Activated CD4-positive, alpha-beta T cell treated with anti-CD3 and anti-CD28 coated beads, Interleukin-2, amount 10 ng/mL, durations not matched to agents 7 days and 5 days (primary cell): ENCODE measurements at places on chromosomes 1 and 21.

DNA sequence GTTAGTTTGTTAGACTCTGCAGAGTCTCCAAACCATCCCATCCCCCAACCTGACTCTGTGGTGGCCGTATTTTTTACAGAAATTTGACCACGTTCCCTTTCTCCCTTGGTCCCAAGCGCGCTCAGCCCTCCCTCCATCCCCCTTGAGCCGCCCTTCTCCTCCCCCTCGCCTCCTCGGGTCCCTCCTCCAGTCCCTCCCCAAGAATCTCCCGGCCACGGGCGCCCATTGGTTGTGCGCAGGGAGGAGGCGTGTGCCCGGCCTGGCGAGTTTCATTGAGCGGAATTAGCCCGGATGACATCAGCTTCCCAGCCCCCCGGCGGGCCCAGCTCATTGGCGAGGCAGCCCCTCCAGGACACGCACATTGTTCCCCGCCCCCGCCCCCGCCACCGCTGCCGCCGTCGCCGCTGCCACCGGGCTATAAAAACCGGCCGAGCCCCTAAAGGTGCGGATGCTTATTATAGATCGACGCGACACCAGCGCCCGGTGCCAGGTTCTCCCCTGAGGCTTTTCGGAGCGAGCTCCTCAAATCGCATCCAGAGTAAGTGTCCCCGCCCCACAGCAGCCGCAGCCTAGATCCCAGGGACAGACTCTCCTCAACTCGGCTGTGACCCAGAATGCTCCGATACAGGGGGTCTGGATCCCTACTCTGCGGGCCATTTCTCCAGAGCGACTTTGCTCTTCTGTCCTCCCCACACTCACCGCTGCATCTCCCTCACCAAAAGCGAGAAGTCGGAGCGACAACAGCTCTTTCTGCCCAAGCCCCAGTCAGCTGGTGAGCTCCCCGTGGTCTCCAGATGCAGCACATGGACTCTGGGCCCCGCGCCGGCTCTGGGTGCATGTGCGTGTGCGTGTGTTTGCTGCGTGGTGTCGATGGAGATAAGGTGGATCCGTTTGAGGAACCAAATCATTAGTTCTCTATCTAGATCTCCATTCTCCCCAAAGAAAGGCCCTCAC is at the start of gene OLIG2:
Gene OLIG2 (plus strand): TSS at position 447 of the 954 bp plus-strand sequence. CDS start 928 bp downstream, outside the sequence.
- DNase-seq, result no peak

GRCh38 chr1:67898033-67898726 is 64.9 kb upstream of the GNG12 start:
- DNase-seq, result no peak

DNA sequence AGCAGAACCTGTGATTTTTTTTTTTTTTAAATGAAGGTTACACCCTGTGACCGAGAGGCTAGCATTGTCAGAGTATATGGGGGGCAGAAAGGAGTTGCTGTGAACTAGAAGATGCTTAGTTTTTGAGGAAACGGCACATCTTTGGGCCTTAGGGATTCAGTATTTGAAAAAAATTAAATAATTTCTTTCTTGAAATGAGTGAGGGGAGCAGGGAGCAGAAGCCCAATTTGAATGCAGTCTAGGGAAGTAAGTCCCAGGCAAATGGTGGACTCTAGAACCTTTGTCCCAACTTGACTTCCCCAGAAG is 42.9 kb downstream of the PEX14 start:
- no peak for DNase-seq

GRCh38 chr1:113811156-113811887 is 954 bp downstream of the RSBN1 start:
- DNase-seq, result peak; percentile 39

DNA sequence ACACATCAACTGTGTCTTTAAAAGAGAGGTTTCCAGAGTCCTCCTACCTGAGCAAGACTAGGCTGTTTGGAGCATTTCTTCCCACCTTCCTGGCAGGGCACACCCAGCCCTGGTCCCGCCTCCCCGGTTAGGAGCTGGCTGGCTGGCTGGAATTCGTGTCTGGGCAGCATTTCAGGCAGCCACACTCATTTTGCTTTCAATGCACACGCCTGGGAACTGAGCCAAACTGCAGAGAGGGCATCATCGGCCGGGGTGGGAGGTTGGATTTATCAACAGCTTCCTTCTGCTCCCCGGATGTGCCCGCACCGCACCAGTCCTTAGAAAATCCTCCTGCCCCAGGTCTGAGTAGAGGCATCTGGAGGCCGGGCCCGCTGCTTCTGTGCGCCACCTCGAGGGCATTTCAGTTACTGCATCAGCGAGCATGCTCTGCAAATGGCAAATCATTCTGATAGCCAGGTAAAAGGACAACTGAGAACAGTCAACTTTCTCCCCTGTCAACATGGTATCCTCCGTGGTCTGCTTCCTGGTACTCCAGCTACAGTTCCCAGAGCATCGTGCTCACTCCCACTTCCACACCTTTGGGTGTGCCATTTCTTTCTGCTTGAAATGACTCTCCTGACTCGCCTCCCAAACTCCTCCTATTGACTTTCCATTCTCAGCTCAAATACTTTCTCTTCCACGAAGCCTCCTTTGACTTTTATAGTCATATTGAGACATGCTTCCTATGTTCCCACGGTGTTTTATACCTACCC is 20.6 kb downstream of the TCEA3 start:
- peak; percentile 87 for DNase-seq

DNA sequence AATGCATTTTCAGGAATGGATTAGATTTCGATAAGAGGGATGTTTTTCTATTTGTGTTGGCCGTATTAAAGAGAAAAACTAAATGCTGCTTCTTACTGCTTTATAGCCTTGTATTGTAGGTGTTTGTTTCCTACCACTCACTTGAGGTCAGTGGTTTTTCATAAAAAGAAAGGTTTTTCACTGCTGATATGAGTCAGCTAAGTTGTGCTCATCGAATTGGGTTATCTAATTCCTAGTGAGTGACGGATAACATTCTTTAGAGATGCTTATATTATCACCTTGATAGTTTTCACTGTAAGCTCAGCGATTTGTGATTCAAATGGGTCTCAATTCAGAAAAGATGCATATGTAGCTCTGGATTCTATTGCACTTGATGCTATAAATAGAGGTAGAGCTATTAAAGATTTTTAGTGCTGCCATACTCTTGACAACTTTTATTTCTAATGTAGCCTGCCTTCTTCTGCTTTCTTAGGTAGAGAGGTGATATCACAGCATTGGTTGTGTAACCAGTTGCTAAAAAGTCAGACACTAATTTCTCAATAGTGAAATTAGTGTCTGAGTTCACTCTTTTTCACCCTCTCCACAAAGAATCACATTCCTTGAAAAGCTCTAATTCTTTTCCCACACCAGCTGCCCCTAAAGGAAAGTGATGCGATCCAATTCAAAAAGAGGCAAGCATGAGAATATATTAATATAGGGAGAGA is 180.0 kb downstream of the RASAL2 start:
- DNase-seq, result no peak

DNA sequence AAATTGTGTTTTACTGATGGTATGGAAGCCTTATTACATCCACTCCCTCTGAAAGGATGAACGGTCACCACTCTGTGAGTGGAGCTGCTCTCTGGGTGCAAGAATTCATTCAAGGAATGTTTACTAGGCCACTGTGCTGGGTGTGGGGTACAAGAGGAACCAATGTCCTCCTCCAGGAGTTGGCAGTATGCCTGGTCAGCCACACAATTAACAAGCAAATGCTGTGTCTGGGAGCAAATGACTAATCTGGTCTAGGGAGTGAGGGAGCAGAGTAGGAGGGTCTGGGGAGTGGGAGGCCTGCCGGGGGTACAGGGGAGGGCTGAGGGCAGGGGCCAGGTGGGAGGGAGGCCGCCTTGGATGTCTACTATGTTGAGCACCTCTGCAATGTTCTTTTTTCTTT is 27.2 kb upstream of the TDRD10 start:
- DNase-seq, result no peak
